CD4-positive, alpha-beta T cell treated with Interleukin-15 for 4 hours (primary cell): ENCODE measurements at places on chromosomes 1 and 21.

GRCh38 chr1:68453060-68453670 is 3.4 kb upstream of the RPE65 start:
- no peak for DNase-seq

- no peak for DNase-seq
Observed at GRCh38 chr1:69913977-69914376, 291.4 kb downstream of the LRRC40 start.

- DNase-seq: no peak
Observed at GRCh38 chr21:29297483-29298347, 1.0 kb upstream of the BACH1 start.

DNA sequence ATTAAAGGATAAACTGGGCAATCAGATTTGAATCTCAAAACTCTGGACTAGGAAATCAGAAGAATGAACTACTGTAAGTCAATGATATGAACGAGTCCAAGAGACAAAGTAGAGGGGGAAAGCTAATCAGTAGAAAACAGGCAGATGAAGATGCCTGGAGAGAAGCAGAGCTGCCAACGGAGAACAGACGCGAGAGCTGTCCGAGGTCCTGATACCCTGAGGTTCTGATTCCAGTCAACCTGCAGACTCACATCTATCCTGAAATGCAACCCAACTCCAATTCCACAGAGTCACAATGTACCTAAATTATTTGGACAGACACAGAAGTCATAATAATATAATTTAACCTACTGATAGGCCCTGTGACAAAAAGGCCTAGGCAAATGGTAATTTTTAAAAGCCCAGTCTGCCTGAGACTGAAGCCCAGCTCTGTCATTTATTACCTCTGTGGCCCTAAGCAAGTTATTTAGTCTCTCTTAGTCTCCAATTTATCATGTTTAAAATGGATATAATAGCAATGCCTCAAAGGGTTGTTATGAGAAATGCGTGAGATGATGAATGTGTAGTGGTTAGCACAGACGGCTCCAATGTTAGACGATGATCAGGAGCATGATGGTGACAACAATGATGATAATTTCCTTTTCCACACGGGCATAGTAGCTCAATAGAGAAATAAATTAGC is 33.4 kb downstream of the RGS7 start:
- DNase-seq: no peak

- no peak for DNase-seq
Observed at GRCh38 chr1:14513111-14513510, 85.4 kb upstream of the KAZN start.

- DNase-seq: no peak
Observed at GRCh38 chr1:220099826-220100225, 5.9 kb downstream of the IARS2 start.

- DNase-seq: no peak
Observed at GRCh38 chr1:196558411-196558810, 49.8 kb downstream of the KCNT2 start.

GRCh38 chr1:83043244-83043643 is 955.7 kb downstream of the TTLL7 start:
- DNase-seq: no peak

DNA sequence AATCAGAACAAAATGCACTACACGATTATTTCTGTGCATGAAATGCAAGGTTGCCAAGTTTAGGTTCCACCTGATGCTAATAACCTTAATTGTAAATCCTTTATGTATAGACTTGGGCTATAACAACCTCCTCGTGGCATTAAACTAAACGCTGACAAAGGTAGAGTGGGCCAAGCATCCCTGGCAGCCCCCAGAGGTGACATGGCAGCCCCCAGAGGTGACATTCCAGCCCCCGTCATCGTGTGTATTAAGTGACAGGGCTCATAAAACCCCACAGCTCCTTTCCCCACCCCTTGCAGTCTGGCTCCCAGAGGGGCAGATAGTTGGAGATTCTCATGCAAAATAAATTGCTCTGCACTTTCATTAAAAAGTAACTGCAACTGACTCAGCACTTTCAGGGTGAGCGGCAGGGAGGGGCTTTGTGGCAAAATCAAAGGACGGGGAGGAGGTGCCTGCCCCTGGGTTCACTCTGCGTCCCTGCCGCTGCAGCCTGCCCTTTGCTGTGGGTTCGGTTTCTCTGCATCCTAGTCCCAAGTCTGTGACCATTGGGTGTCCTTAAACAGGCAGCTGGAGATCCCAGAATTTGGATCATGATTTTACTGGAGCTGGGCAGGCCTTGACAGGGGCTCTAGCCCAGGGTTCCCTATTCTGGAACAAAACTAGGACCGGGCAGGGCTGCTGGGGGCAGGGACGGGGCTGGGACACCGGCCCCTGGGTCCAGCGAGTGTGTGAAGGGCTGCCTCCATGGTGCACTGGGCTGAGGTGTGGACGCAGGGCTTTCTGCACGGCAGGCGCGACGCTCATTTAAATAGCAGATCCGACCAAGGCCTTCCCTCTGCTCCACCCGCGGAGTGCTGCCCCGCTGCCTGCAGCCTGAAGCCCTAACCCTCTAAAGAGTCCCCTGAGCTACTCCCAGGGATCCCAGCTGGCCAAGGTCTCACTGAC is 234.9 kb upstream of the VAMP3 start:
- no peak for DNase-seq

DNA sequence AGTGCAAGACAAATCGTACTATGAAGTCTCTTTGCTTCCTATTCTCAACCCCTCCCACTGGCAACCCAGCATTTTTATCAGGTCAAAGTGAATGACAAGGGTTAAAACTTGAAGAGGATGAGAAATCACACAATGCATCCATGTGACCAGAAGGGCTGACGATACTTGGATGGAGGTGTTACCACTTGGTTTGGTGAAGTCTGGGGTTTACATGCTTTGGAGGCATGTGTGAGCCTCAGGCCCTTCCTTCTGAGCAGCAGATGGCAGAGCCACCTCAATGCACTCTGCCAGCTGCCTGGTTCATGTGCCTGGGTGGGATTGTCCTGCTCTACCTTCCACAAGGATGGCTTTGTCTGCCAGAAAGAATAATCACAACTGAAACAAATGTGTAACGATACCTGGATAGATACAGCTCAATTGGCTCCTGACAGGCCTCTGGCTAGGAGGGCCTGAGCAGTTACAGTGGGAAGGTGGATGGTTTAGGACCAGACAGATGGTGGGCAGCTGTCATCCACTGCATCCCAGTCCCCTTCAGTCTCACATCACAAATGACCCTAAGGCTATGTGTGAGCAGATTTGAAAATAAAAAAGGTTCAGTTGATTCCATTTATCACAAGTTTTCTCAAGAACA is 51.5 kb upstream of the CNIH3 start:
- no peak for DNase-seq

DNA sequence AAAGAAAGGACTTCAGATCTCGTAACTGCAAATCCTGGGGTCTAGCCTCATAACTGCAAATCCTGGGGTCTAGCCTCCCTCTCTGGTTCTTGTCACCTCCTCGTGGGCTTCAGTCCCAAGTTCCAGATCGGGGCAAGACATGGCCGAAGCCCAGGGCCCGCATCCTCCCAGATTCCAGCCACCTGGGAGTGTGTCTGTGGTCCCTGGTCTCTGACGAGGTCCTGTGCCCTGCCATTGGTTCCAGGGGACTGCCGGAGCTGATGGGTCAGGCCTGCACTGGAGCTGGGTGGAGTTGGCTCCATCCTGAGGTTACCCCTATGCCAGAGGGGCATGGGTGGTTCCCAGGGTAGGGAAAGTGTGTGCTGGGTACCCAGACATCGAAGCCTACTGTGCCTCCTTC is 17.7 kb upstream of the C1orf174 start:
- DNase-seq: no peak

DNA sequence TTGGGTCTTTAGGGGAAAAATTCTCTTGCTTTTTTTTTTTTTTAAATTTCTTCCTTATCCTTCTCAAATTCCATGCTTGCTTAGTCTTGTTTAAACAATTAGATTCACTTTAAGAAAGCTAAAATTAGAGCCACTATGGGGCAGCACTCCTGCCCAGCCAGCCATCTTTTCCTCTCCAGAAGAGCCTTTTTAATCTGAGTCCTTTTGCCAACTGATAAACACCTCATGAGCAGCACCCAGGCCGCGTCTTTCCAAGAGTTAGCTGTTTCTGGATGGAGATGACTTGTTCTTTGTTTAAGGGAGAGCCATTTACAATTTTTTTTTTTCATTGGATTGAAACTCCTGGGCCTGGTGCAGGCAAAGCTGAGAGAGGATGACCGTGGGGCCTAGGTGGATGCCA is 53.3 kb upstream of the TSPAN2 start:
- no peak for DNase-seq

- peak; percentile 52 for DNase-seq
Observed at GRCh38 chr1:37602750-37603694, 7.3 kb upstream of the GNL2 start.

- no peak for DNase-seq
Observed at GRCh38 chr1:187959062-187959461, 1130.3 kb downstream of the PLA2G4A start.

- no peak for DNase-seq
Observed at GRCh38 chr1:61254634-61255357, 172.4 kb downstream of the NFIA start.

GRCh38 chr1:208159555-208160258 is 84.5 kb downstream of the PLXNA2 start:
- DNase-seq: no peak
